WTC11 (cell line): ENCODE measurements at places on chromosomes 4 and X.

GRCh38 chr4:53785996-53786395 is 194.7 kb upstream of the LNX1 start:
- no peak for DNase-seq

- no peak for DNase-seq
These were observed 25.8 kb downstream of the OTUD4 start for GRCh38 chr4:145154573-145154972.

GRCh38 chrX:39688219-39688575 is 409.6 kb downstream of the BCOR start:
- no peak for DNase-seq

- peak; percentile 50 for DNase-seq
These were observed 1076.8 kb downstream of the PDHA2 start for GRCh38 chr4:96916711-96917110.

DNA sequence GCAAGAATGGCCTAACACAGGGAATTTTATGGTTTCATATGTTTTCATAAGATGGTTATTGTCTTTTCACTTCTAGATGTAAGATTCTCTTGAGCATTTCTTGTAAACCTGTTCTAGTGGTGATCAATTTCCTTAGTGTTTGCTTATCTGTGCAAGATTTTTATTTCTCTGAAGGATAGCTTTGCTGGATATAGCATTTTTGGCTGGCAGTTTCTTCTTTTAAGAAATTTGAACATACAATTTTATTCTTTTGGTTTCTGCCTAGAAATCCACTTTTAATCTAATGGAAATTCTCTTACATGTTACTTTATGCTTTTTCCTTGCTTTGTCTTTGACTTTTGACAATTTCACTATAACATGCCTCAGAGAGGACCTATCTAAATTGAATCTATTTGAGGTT is 276.5 kb upstream of the SFRP2 start:
- no peak for DNase-seq

DNA sequence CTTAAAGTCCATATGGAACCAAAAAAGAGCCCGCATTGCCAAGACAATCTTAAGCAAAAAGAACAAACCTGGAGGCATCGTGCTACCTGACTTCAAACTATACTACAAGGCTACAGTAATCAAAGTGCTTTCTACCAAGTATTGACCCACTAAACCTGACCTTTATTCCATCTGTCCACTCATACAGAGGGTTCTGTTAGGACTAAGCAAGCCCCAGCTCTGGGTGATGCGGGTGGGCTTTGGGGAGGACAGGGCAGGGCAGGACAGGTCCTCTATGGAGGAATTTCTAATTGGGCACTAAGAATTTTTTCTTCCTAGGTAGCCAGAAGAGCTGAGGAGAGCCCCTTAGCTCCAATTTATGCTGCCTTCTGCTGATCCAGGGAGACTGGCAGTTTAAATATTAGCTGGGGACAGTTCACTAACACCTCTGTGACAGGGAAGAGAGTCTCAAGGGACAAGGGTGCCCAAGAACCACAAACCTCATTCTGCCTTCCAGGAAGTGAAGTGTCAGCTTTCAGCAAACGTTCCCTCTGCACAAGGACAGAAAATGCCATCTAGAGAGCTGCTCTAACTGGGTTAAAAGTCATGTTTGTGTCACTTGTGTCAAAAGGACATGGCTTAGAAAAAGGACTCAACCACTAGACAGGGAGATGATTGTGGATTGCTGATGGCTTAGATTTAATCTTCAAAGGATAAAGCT is 143.2 kb downstream of the KIT start:
- DNase-seq: no peak

DNA sequence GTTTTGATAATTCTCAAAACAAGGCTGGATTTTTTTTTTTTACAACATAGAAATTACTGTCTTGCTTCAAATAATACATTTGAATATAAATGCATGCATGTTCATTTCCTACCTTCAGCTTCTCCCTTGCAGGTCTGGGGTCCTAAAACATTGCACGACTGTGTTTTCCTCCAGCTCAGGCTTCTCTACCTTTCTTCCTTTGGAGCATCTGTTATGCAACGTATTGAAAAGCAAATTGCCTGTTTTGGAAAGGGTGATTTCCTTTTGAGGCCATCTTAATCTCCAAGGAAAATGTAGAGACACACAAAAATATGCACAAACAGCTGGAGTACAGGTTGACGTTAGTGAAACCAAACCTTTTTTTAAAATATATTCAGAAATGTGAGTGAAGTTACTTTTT is 115.6 kb upstream of the TLL1 start:
- no peak for DNase-seq

DNA sequence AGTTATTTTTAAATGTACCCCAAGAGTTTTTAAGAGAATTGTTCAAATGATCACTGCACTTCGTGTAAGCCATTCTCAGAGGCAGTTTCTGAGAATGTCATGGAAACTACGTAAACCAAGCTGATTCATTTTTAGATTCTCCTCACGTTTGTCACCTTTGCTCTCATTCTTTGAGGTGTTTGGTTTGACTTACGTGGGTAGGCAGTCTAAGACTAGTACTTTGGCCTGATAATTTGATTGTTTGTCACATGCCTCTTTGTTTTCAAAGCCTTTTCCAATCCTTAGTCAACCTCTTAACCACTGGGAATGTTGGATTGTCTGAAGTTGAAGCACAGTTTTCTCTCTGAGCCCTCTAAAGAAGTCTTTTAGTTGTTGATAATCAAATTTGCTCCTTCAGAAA is 10.5 kb downstream of the SEPTIN11 start:
- no peak for DNase-seq

DNA sequence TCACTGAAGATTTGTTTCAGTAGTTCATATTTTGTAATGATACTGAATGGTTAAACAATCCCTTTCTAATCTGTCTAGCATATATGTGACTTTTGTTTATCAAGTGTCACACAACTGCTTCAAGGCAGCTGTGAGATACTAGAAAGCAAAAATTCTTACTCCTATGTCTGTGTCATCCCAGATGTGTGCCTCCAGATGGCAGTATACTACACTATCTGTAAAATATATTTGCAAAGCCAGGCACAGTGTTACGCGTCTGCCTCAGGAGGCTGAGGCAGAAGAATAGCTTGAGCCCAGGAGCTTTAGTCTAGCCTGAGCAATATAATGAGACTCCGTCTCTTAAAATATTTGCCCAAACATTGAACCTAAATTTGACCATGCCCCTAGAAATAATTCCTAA is 4.0 kb downstream of the NUDT10 start:
- DNase-seq: peak; percentile 10

DNA sequence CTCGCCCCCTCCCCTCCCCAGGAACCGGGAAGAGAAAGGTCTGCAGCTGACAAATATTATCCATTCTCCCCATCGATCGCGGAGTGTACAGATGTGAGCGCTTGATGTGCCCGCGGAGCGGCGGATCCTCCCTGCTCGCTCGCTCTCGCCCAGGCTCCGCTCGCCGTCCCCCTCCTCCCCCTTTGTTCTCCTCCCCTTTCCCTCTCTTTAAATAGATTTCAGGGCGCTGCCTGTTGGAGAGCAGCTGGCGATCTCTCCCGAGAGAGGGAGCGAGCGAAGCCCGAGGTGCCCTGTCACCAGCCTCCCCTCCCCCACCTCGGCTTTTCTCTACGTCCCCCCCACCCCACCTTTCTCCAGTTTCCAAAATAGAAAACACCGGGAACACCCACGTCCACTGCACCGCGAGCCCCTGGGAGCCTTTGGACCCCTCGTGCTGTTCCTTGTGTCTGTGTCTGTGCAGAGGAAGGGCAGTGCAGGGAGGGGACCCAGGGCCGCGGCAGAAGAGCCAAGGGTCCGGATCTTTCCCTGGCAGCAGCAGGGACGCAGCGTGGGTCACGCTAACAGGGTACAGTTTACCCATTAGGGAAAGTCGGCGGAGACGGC is 56.6 kb upstream of the BCOR start:
- peak; percentile 48 for DNase-seq

GRCh38 chr4:138904793-138905192 is 110.8 kb upstream of the NOCT start:
- no peak for DNase-seq

- peak; percentile 19 for DNase-seq
These were observed 6.2 kb downstream of the PLAC8 start for GRCh38 chr4:83108101-83108861.

- DNase-seq: no peak
These were observed 161.8 kb downstream of the SH3KBP1 start for GRCh38 chrX:19725641-19726040.

DNA sequence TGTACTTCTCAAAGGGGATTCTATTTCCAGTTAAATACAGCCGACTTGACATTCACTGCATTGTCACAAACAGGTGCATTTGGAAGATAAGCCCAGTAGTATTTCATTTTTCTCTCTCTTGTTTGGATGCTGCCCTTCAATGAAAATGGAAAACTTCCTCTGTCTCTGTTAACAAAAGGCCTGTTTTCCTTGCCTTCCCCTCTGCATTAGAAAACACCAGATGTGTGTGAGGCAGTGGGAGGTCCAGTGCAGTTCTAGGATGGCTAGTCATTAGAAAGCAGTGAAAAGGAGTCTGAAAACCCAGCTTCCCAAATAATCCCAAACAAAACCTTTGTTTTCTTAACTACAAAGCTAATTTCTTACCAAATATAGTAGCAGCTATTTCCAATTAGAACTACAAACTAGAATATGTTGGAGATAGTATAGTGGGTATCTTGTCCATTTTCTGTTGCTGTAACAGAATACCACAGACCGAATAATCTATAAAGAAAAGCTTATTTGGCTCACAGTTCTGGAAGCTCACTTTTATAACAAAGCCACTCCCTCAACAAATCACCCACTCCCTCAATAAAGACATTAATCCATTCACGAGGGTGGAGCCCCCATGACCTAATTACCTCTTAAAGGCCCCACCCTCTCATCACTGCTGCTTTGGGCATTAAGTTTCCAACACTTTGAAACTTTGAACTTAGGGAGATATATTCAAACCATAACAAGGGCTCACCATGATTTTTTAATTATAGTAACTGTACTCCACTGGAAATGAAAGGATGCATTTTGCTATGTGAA is 452.1 kb upstream of the RPS6KA3 start:
- DNase-seq: no peak

DNA sequence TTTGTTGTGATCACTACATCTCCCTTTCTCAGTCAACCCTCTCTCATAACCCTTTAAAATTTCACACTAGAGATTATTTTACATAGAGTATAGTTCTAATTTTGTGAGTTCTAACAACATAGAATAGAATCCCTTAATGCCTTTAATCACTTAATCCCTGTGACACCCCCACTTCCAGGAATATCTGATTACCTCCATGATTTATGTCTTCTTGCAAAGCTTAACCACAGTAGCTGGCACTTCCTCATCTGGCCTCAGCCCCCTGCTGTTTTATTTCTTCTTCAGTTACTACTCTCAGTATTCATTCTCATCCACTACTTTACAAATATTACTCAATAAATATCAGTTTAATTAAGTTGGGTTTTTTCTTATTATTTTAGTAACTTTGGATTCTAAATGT is 340.9 kb downstream of the CENPC start:
- no peak for DNase-seq

- peak; percentile 64 for DNase-seq
These were observed 67.0 kb downstream of the SEL1L3 start for GRCh38 chr4:25795566-25796454.

GRCh38 chr4:24279469-24279868 is 304.9 kb downstream of the DHX15 start:
- DNase-seq: no peak

GRCh38 chrX:38117485-38117884 is 103.2 kb downstream of the SRPX start:
- no peak for DNase-seq

DNA sequence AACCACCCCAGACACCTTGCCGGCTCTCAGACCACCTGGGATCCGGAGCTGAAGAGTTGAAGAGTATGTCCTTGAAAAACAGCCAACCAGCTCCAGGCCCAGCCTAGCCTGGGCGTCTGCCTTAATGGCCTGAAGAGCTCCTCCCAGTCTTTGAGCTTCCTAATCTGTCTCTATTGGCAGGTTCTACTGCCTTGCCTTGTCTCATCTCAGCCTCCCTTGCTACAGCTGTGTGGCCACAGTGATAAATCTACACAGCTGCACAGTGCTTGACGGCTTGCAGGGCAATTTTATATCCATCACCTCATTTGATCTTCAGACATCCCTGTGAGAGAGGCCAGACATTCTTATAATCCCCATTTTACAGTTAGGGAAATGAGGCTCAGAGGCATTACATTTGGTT is 19.9 kb downstream of the AWAT2 start:
- no peak for DNase-seq
